ENCODE measurements at places on chromosomes 5 and 9. TPM values are rescaled to one million over a fixed set of nuclear protein-coding genes. Genes with fewer than 3 reads are reported as not detected.

PCDHGB5 gene
- 11.0 TPM for total RNA-seq

LCN6 gene
- 21.5 TPM for total RNA-seq

PFN3 gene
- total RNA-seq = not detected

CA9 gene
- total RNA-seq = 0.55 TPM

DNA sequence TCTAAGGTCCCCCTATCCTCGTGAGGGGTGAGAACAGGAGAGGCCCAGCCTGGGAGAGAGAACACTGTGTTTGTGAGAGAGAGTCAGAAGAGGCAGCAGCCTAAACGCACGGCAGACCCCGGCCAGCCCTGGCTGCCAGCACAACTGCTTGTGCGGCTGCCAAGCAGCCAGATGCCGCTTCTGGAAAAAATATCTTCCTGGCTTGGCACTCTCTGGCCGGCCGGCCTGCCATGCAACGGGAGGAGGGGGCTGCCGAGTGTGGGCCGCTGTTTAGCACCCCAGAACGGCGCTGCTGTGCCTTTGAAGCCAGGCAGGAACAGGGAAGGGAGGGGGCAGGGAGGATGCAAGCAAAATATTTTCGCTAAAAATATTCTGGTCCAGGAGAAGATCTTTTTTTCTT, 105.0 kb downstream of the FGF18 start:
- H3K36me3 ChIP-seq = no peaks in the 10 kb centered on the region
- peaks cover 16% of the 10 kb centered on the region for H3K4me1 ChIP-seq
- H3K27ac ChIP-seq = no peak overlapping the region
- H3K4me3 ChIP-seq = no peak overlapping the region
- DNase-seq = no peak
- no peaks in the 10 kb centered on the region for H3K27me3 ChIP-seq

DNA sequence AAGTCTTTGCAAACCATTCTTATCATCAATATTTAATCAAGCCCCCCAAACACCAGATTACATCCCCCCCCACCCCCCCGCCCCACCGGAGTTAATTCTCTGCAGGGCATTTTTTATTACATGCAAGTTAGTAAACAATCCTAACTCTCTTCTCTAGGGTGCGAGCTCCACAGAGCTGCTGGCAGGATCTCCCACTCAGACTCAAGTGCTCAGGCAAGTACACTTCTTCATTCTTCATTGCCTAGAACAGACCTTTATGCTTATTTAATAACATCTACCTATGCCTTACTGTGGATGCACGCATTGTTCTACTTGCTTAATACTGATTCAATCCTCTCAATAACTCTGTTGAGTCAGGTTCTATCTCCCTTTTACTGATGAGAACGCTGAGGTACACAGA, 9.9 kb downstream of the SAXO1 start:
- H3K36me3 ChIP-seq = no peaks in the 10 kb centered on the region
- H3K27me3 ChIP-seq = no peaks in the 10 kb centered on the region
- H3K4me1 ChIP-seq = no peaks in the 10 kb centered on the region
- no peak for DNase-seq

GRCh38 chr5:67238191-67238590, 41.6 kb upstream of the CD180 start:
- peaks cover 19% of the 10 kb centered on the region for H3K4me1 ChIP-seq
- H3K36me3 ChIP-seq = no peaks in the 10 kb centered on the region
- no peak for DNase-seq
- H3K27ac ChIP-seq = no peak overlapping the region
- H3K27me3 ChIP-seq = no peaks in the 10 kb centered on the region

GRCh38 chr5:141155540-141156374, 5.9 kb downstream of the PCDHB6 start:
- no peaks in the 10 kb centered on the region for H3K36me3 ChIP-seq
- no peak overlapping the region for H3K27ac ChIP-seq
- H3K27me3 ChIP-seq = peaks cover 7% of the 10 kb centered on the region
- DNase-seq = no peak
- no peak overlapping the region for H3K4me3 ChIP-seq

GRCh38 chr9:38026021-38026809, 42.8 kb downstream of the SHB start:
- no peak overlapping the region for H3K4me3 ChIP-seq
- peaks cover 52% of the 10 kb centered on the region for H3K4me1 ChIP-seq
- H3K36me3 ChIP-seq = no peaks in the 10 kb centered on the region
- no peak for DNase-seq
- H3K27ac ChIP-seq = peak overlapping the region; percentile 74

DNA sequence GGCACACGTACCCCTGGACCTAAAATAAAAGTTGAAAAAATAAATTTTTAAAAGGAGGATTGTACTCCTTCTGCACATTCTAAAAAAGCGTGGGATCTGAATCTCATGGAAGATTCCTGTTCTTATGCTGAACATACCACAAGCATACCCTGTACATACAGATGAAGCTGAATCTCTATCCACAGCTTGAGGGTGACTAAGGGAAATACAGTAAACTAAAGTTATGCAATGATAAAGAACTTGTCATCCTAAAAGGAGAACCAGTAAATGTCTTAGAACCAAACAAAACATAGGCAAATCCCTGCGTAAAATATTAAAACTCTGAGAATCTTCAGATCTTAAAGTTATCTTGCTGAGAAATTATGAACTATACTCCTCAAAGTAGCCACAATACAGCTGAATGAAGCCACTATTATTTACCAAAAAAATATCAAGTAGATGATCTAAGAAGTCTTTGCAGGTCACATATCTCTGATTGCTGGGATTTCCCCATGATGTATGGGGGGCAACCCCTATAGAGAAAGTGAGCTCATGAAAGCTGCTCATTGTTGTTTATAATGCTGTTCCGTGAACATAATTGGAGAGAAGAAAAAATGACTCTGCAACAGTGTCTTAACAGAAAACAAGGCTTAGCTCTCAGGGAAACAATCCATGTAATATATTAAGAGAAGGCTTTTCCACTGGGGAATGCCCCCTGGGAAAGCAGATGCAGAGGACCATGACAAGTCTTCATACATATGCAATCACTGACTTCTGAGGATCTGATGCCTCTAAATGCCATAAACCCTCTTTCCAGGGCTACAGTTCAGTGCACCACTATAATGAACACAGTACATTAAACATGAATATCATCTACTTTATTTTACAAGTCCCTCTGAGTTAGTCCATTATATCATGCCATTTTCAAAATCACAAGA, 210.1 kb downstream of the EPB41L4A start:
- H3K36me3 ChIP-seq = no peaks in the 10 kb centered on the region
- no peak for DNase-seq
- no peaks in the 10 kb centered on the region for H3K27me3 ChIP-seq
- no peak overlapping the region for H3K27ac ChIP-seq
- H3K4me1 ChIP-seq = no peaks in the 10 kb centered on the region
- no peak overlapping the region for H3K4me3 ChIP-seq

GRCh38 chr5:172689801-172690200, 48.7 kb downstream of the NEURL1B start:
- H3K27ac ChIP-seq = no peak overlapping the region
- H3K27me3 ChIP-seq = no peaks in the 10 kb centered on the region
- peaks cover 33% of the 10 kb centered on the region for H3K4me1 ChIP-seq

DNA sequence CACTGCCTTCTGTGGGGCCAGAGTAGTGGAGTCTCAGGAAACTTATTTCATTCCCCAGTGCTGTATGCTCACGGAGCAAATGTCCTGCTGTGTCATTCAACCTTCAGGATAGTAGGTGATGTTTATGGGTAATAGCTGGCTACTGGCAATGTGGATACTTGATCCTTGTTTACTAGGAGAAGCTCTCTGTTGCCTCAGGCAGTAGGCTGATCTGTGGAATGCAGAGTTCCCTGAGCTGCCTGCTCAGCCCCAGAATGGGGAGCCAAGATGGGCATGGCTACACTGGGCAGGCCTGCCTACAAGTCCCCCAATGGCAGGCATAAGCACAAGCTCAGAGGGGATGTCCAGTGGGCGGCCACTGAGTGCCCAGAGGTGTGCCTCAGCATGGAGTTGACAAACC, 323.1 kb upstream of the KCNN2 start:
- H3K4me1 ChIP-seq = no peaks in the 10 kb centered on the region
- H3K36me3 ChIP-seq = no peaks in the 10 kb centered on the region
- H3K27ac ChIP-seq = no peak overlapping the region
- DNase-seq = no peak
- H3K4me3 ChIP-seq = no peak overlapping the region

DNA sequence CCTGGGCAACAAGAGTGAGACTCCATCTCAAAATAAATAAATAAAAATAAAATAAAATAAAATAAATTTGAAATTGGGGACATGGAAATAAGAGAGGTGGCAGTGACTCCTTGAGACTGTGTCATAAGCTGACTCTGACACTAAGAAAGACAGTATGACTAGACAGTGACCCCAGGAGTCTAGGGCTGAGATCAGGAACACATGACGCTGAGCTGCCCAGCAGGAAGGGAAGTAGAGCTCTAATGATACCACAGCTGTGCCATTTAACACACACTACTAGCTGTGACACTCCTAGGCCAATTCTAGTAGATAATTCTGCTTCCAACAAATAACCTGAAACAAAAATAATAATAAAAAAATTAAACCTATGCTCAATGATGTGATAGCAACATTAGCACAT, 293.0 kb downstream of the SEC61B start:
- H3K27ac ChIP-seq = peak overlapping the region; percentile 26
- no peak for DNase-seq
- peaks cover 5% of the 10 kb centered on the region for H3K4me1 ChIP-seq
- H3K4me3 ChIP-seq = no peak overlapping the region

GRCh38 chr5:32027093-32027716, 146.9 kb downstream of the GOLPH3 start:
- H3K27me3 ChIP-seq = no peaks in the 10 kb centered on the region
- no peak for DNase-seq
- H3K4me3 ChIP-seq = no peak overlapping the region
- H3K4me1 ChIP-seq = peaks cover 32% of the 10 kb centered on the region
- no peaks in the 10 kb centered on the region for H3K36me3 ChIP-seq

- H3K36me3 ChIP-seq = no peaks in the 10 kb centered on the region
- peaks cover 6% of the 10 kb centered on the region for H3K4me1 ChIP-seq
- peak; percentile 88 for DNase-seq
- H3K27ac ChIP-seq = no peak overlapping the region
Measured at GRCh38 chr9:4077499-4078102, 222.3 kb downstream of the GLIS3 start.

DNA sequence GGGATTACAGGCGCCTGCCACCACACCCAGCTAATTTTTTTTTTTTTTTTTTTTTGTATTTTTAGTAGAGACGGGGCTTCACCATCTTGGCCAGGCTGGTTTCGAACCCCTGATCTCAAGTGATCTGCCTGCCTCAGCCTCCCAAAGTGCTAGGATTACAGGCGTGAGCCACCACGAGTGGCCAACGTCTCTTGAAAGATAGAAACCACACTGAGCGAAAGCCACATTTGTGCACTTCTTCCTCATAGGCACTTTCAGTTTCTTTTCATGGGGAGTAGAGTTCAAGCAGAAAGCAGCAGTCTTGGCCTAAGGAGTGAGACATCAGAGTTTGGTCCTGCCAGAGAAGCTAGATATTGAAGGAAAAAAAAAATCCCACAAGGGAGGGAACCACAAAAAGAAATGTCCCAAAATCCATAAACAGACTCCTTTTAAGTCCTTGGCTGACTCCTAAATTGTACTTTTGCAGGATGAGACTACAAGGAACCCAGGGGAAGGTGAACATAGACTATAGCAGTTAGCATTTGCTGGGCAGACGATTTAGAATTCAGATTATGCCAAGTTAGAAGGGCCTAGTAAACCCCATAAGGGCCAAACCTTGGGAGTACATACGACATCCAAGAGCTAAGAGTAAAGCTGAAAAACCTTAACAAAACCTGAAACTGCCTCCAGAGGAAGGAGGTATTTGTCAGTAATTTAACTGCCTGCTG, 43.9 kb upstream of the GLIPR2 start:
- no peak overlapping the region for H3K27ac ChIP-seq
- peaks cover 1% of the 10 kb centered on the region for H3K36me3 ChIP-seq
- DNase-seq = no peak
- no peaks in the 10 kb centered on the region for H3K27me3 ChIP-seq

GRCh38 chr9:85292261-85292660, 449.5 kb downstream of the AGTPBP1 start:
- DNase-seq = no peak
- no peaks in the 10 kb centered on the region for H3K27me3 ChIP-seq
- no peak overlapping the region for H3K27ac ChIP-seq
- H3K4me1 ChIP-seq = no peaks in the 10 kb centered on the region

GRCh38 chr9:126451316-126451885, 124.8 kb downstream of the MVB12B start:
- no peak overlapping the region for H3K27ac ChIP-seq
- no peak for DNase-seq
- no peaks in the 10 kb centered on the region for H3K27me3 ChIP-seq
- H3K36me3 ChIP-seq = peaks cover 4% of the 10 kb centered on the region

GRCh38 chr5:90551376-90551775, 7.2 kb upstream of the ADGRV1 start:
- no peak overlapping the region for H3K27ac ChIP-seq
- peaks cover 10% of the 10 kb centered on the region for H3K27me3 ChIP-seq
- no peak overlapping the region for H3K4me3 ChIP-seq
- DNase-seq = no peak
- no peaks in the 10 kb centered on the region for H3K4me1 ChIP-seq

- no peaks in the 10 kb centered on the region for H3K36me3 ChIP-seq
- H3K4me3 ChIP-seq = no peak overlapping the region
- no peaks in the 10 kb centered on the region for H3K4me1 ChIP-seq
- H3K27me3 ChIP-seq = no peaks in the 10 kb centered on the region
Measured at GRCh38 chr9:70073193-70073592, 29.5 kb downstream of the MAMDC2 start.

DNA sequence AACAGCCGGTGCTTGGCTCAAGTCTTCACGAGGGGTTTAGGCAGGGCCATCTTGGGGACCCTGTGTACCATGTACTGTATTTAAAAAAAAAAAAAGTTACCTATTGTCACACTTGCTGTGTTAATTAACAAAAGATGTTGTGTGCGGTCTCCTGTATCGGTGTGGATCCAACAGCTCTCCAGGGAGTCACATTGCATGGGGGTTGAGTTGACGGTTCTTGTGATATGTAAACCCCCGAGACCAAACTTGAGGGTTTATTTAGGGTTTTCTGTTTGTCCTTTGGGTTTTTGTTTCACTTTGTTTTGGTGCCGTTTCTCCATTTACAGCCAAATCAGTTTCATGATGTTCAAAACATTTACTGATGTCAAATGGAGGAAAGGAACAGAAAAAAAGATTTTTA, 22.2 kb downstream of the AMBP start:
- no peak for DNase-seq
- H3K36me3 ChIP-seq = peaks cover 5% of the 10 kb centered on the region
- H3K27ac ChIP-seq = no peak overlapping the region
- no peak overlapping the region for H3K4me3 ChIP-seq
- no peaks in the 10 kb centered on the region for H3K4me1 ChIP-seq

- H3K27me3 ChIP-seq = no peaks in the 10 kb centered on the region
- H3K27ac ChIP-seq = no peak overlapping the region
- H3K4me1 ChIP-seq = no peaks in the 10 kb centered on the region
- H3K36me3 ChIP-seq = no peaks in the 10 kb centered on the region
- DNase-seq = no peak
Measured at GRCh38 chr9:97368964-97369363, 42.9 kb upstream of the TDRD7 start.

DNA sequence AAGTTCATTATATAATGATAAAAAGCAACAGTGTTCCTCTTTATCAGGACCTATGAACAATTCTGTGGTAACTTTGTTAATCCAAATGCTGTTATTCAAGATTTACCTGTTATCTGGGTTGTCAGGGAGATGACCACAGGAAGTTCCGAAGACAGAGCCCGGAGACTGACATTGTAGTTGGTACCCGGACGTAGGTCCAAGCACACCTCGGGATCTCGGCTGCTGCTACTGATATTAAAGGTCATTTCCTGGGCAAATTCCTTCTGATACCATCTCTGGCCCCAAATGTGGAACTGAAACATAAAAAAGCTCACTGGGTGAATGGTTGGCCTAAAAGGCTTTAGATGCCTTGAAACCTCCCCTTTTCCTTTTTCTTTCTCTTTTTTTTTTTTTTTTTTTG, 96.7 kb downstream of the SUSD1 start:
- no peak for DNase-seq
- H3K27me3 ChIP-seq = no peaks in the 10 kb centered on the region
- no peak overlapping the region for H3K4me3 ChIP-seq
- H3K27ac ChIP-seq = no peak overlapping the region

Measured in upper lobe of right lung (tissue), 1 donor.